ENCODE measurements at places on chromosomes 3 and 15. TPM values are rescaled to one million over a fixed set of nuclear protein-coding genes. Genes with fewer than 3 reads are reported as not detected.

GRCh38 chr3:120198305-120198878 is 86.6 kb downstream of the GPR156 start:
- DNase-seq: no peak

DNA sequence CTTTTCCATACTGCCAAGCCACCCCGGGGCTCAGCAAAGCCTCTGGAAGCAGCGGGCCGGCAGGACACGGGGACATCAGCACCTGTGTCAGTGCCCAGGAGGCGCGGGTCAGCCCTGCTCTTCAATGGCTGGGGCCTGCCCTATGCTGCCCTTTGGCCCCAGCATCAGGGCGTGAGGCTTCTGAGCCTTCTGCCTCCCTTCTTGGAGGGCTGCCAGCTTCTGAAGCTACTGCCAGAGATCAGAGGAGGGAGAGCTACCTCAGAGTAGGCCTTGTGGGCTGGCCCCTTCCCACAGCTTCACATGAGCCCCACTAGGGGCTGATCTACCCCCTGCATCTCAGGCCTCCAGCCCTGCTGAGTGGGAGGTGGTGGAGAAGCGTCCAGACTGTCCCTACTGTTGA is 13.0 kb upstream of the TMEM115 start:
- DNase-seq: no peak

GRCh38 chr15:29092376-29093064 is 177.1 kb downstream of the NSMCE3 start:
- DNase-seq: no peak

GRCh38 chr3:195411836-195412235 is 31.0 kb downstream of the ACAP2 start:
- no peak for DNase-seq

GRCh38 chr15:83504365-83504764 is 57.2 kb downstream of the SH3GL3 start:
- no peak for DNase-seq

GRCh38 chr3:2861120-2861519 is 249.1 kb downstream of the IL5RA start:
- no peak for DNase-seq

NUP210 gene
- polyA plus RNA-seq: 2.0 TPM

- DNase-seq: no peak
Observed at GRCh38 chr3:133532951-133533350, 40.5 kb upstream of the CDV3 start.

GRCh38 chr15:71080705-71081104 is 34.6 kb upstream of the THSD4 start:
- no peak for DNase-seq

DNA sequence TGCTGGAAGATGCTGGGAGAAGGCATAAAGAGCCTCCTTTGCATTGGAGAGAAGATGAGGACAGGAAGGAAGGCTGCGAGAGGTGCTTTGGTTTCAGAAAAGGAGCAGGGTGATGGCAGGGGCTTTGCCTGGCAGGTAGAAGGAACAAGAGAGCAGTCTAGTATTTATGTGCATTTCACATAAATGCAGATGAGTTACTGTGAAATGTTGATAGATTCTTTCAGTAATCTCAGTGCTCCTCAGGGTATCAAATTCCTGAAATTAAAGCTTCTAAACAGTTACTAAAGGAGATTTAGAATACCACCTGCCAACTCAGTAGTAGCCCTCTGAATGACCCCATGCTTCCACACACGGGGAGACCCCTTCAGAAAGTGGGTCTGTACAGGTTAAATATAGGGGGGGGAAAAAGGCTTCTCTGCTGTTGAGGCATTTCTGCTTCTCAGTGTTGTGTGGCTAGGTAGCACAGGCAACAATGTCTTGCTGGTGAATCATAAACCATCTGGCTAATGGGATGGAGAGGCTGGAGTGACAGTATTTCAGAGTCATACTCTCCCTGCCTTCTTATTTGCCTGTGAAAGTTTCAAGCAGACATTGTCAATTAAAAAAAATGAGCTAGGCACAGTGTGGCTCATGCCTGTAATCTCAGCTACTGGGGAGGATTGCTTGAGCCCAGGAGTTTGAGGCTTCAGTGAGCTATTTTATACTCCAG is 14.3 kb upstream of the FBXL22 start:
- DNase-seq: no peak

DNA sequence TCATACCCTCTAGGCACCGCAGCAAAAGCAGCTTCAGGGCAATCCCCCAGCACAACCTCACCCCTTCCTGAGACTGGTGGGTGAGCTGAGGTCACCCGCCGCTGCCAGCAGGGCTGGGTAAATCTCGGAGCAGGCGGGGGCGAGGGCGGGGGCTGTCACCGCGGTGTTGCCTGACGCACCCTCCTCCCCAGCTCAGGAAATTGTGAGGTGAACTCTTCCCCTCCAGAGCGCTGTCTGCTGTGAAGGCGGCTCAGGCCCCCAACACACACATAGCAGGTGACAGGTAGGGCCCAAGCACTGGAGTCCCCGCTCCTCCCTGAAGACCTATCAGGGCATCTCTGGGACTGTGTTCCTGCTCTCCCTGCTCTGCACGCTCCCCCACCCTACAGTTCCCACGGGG is 30.2 kb upstream of the FURIN start:
- no peak for DNase-seq

ARF4 gene
- 101 TPM for polyA plus RNA-seq

DNA sequence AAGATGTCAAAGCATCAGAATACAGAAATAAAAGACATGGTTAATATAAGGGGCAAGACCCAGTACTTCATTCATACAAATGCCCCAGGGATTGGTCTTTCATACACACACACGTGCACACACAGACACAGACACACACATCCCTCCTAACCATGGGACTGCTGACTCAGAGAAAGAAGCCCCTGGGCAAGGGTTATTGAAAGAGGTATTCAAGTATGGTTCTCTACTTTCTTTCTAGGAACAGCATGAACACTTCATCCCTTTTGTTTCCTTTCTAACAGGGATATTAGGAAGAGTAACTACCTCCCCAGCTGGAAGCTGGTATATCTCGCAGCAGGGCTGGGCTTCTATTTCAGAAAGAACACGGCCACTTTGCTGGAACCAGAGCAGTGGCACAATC is 33.2 kb upstream of the ZFAND6 start:
- no peak for DNase-seq

DNA sequence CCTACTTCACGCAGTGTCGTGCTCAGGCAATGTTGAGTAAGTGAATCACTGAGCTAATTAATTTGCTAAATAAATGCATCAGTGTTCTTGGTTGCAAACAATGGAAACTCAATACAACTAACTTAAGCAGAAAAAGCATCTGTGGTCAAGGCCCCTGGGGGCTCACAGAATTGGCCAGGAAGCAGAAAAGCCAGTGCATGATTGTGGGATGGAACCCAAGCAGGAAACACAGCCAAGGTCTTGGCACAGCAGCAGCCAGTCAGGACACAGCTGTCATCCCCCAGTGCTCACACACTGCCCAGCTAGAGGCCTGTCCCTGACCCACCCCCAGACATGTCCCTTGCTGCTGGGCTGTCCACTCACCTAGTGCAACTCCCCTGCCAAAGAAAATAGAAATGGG is 85.9 kb downstream of the AQP9 start:
- DNase-seq: peak; percentile 35

DNA sequence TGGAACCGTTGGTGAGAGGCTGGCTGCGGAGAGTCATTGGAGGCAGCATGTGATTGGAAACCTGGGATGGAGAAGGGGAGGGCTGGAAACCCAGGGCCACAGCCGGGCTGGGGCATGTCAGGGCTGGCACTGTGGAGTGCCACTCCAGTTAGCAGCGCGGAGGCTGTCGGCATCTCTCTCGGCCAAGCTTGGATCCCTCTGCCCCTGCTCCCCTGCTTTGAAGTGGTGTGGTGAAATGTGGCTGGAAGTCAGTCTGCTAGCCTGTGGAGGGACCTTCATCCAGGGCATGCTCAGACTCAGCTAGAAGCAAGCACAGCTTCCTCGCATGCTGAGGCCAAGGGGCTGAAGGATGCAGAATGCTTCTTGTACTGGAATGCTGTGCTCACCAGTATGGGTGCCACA is 13.5 kb downstream of the SLCO3A1 start:
- DNase-seq: peak; percentile 65

- DNase-seq: no peak
Observed at GRCh38 chr3:174122411-174122810, 724.9 kb downstream of the NLGN1 start.

- DNase-seq: no peak
Observed at GRCh38 chr15:91952216-91952615, 98.7 kb downstream of the SLCO3A1 start.

DNA sequence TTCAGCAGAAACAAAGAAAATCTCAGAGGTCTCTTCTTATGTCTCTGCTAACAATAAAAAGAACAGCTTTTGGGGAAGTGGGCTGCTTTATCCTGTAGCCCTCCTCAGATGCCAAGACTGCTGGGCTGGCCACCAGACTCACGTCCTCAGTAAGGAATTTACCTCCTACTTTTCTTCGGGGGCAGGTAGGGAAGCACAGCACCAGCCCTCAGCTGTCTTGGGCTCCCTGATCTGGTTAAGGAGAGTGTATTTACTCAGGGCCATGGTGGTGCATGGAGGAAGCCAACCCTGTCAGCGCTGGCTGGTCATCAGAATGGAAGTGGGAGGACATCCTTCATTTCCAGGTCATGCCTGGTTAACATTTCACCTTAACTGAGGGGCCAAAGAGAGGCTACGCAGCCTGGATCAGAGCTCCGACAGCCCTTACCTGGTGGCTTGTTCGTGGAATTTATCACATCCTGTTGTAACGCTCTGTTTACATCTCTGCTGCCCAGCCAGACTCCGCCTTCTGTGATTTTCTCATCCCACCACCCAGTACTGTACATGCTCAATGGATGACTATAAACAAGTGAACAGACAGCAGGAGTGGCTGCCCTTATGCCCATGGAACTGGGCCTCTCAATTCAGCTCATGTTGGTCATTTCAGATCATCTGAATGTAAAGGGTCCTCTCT is 108.3 kb downstream of the IGF2BP2 start:
- DNase-seq: no peak

DNA sequence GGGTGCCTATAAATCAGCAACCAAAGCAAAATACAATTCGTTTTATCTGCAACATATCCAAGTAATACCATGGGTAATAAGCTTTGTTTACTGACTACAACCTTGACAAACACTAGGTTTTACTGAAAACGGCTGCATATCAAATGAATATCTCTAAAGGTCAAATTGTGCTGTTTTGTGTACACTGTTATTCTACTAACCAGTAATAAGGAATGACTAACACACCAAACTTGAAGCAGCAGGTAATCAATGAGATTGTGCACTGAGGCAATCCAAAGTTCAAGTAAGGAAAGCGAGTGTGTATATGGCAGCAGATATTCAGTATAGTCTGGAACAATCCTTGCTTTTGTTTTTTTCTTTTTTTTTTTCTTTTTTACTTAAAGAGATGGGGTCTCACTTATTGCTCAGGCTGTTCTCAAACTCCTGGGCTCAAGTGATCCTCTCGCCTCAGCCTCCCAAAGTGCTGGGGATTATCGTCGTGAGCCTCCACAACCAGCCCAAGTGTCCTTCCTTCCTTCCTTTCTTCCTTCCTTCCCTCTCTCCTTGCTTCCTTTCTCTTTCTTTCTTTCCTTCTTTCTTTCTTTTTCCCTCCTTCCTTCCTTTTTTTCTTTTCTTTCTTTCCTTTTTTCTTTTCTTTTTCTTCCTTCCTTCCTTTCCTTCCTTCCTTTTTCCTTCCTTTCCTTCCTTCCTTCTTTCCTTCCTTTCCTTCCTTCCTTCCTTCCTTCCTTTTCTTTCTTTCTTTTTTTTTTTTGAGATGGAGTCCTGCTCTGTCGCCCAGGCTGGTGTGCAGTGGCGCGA is 34.9 kb downstream of the AP3S2 start:
- no peak for DNase-seq

DNA sequence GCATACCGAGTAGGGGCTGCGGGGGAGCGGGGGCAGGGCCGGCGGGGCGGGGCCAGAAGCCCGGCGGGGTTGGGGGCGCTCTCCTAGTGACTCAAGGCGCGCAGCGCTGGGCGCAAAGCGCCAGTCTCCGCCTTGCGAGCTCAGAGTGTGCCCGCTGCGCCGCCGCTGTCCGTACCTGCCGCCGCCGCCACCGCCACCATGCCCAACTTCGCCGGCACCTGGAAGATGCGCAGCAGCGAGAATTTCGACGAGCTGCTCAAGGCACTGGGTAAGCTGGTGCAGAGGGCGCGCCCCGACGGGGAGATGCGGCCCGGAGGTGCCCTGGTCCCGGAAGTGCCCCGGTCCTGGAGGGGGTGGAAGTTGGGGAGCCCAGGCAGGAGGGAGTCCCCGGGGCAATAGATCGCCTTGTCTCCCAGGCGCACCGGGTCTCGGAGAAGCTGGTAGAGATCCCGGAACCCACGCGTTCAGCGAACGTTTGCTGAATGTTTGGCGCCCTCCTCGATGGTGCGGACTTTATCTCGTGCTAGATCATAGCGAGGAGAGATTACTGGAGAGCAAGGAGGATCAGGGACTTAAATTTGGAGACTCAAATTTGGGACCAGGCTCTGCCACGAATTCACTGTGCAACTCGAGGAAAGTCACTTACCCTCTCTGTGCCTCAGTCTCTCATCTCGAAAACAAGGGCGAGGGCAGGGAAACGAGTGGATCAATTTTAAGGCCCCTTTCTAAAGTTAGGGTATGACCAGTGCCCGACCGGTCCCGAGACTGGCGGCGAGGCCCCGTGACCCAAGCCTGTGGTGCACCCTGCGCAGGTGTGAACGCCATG is at the start of gene CRABP1:
Gene CRABP1, plus strand, starts transcription at position 123 of the 826 bp plus-strand sequence. Its CDS starts 76 bp downstream, at position 199.
- no peak for DNase-seq

DTX3L gene
- 5.2 TPM for polyA plus RNA-seq

CAPN3 gene
- polyA plus RNA-seq: 11.4 TPM

- DNase-seq: peak; percentile 83
Observed at GRCh38 chr15:99717161-99718009, 15.9 kb downstream of the LYSMD4 start.

- no peak for DNase-seq
Observed at GRCh38 chr15:61756071-61756820, 304.0 kb downstream of the VPS13C start.

DNA sequence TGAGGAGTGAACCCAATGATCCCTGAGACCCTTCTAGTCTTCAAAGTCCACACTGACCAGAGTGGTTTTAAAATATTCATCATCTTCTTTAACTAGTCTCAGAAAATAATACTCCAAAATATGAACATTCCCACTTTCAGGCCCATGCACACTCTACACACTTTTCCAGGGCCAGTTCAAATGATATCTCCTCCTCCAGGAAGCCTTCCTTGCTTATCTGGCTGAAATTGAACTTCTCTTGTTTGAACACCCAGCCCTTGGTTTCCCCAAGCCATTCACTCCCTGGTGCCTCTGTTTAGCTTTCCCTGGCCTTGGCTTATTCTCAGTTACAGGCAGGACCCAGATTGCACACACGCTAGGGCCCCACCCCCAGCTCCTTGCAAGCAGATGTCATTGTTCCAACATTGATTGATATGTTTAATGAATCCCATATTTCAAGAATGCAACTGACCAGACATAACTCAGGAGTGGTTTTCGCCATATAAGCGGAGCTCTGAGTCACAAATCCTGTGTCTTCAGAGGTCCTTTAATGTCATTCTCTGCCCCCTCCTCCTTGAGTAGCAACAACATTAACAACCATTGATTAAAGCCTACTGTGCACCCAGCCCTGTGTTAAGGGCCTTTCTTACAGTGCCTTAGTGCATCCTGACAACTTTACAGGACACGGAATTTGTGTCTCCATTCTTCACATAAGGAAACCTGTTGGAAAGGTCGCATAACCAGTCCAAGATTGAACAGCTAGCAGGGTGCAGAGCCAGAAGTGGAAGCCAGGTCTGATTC is 2.1 kb downstream of the ITGA11 start:
- DNase-seq: no peak

- DNase-seq: no peak
Observed at GRCh38 chr3:59566481-59566975, 516.7 kb upstream of the CFAP20DC start.

Data from right cardiac atrium (tissue), 5 donors.